Stimulated activated CD8-positive, alpha-beta memory T cell treated with anti-CD3 and anti-CD28 coated beads, Interleukin-7, amount 100 ng/mL, for 1 hour (primary cell): ENCODE measurements at places on chromosomes 3 and 15.

DNA sequence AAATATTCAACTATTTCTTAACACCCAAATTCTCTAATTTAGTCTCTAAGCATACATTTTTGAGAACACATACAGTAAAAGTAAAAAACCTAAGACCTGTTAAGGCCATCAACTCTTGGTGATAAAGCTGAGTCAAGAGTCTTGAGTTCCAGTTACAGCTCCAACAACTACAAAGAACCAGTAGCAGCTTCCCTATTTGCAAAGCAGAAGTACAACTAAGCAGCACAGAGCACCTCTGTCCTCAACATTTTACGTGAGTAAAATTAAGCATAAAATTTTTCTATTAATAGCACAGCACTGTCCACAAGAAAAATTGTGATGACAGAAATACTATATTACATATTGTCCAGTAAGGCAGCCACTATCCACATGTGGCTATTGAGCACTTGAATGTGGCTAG is 4.4 kb downstream of the PCOLCE2 start:
- no peak for DNase-seq

DNA sequence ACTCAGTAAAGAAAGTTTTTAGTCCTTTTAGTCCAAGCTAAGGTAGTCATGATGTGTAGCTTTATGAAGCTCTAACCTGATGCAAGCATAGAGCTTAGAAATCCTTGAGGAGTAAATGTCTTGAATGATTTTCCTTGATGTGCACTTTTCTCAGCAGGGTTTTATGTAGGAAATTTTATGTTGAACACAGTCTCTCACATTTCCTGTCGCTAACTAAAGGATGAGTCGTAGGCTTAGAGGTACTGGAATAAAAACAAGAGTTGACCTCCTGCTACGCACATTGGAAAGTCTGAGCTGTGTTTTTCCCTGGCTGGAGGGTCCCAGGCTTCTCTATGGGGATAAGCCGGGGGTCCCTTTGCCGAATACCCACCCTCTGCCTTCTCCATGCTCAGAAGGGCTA is 34.7 kb upstream of the ZPLD1 start:
- no peak for DNase-seq

DNA sequence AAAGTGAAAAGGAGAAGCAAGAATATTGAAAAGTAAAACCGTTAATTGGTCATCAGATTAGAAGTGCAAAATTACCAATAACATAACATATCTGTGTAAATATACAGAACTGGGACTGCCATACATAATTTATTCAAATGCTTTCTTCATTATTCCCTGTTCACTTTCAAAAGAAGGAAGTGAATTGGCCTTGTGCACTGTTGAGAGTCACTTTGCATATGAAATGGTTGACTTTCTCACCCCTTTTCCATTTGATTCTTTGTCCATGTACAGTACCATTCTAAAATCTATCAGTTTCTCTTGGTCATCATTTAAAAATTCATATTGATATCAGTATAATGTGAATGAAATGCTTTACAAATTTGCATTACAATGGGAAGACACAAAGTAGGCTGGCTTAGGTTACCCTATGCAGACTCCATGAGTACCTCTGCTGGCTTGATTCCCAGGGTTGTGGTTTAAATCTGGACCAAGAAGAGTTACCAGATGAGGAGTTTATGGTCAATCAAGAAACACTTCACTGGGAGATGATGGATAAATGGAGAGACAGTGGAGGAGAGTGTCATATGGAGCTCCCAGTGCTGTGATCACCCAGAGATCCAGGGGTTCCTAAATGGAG is 210.9 kb upstream of the TOPAZ1 start:
- DNase-seq: no peak

GRCh38 chr3:170419557-170420087 is 954 bp downstream of the CLDN11 start:
- no peak for DNase-seq

GRCh38 chr3:49007771-49008528 is 759 bp downstream of the WDR6 start:
- peak; percentile 69 for DNase-seq

GRCh38 chr3:139309061-139309591 is 34.7 kb upstream of the MRPS22 start:
- no peak for DNase-seq

- DNase-seq: no peak
These were observed 1305.8 kb downstream of the ROBO1 start for GRCh38 chr3:78462021-78462420.

GRCh38 chr3:98778383-98778782 is 15.2 kb downstream of the ST3GAL6 start:
- no peak for DNase-seq

- no peak for DNase-seq
These were observed 47.3 kb downstream of the P3H2 start for GRCh38 chr3:190073264-190074008.

- DNase-seq: no peak
These were observed 7.5 kb downstream of the PCSK6 start for GRCh38 chr15:101481917-101482525.

DNA sequence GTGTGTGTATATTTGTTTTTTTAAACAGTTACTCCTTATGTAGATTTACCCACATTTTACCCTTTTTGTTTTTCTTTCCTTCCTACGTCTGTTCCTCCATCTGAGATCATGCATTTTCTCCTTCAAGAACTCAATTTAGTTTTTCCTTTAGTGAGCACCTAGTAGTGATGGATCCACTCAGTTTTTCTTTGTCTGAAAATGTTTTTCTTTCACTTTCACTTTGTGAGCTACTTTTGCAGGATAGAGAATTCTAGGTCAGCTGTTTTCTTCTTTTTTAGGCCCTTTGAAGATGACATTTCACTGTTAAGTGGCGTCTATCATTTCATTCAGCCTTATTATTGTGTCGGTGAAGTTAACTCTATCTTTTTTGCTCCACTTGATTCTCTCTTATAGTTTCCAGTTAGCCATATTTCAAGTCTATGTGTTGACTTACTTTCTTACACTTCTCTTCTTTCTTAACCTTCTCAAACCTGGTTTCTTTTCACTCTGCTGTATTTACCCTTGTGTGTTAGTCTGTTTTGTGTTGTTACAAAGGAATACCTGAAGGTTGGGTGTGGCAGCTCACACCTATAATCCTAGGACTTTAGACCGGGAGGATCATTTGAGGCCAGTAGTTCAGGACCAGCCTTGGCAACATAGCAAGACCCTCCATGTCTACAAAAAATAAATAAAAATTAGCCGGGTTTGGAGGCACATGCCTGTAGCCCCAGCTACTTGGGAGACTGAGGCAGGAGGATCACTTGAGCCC is 55.8 kb downstream of the PRKCI start:
- DNase-seq: no peak

- no peak for DNase-seq
These were observed 113.5 kb upstream of the CHL1 start for GRCh38 chr3:83096-83495.

- DNase-seq: no peak
These were observed 393.1 kb upstream of the ARRDC4 start for GRCh38 chr15:97567411-97567810.

- no peak for DNase-seq
These were observed 51.4 kb downstream of the FLNB start for GRCh38 chr3:58059349-58060321.

DNA sequence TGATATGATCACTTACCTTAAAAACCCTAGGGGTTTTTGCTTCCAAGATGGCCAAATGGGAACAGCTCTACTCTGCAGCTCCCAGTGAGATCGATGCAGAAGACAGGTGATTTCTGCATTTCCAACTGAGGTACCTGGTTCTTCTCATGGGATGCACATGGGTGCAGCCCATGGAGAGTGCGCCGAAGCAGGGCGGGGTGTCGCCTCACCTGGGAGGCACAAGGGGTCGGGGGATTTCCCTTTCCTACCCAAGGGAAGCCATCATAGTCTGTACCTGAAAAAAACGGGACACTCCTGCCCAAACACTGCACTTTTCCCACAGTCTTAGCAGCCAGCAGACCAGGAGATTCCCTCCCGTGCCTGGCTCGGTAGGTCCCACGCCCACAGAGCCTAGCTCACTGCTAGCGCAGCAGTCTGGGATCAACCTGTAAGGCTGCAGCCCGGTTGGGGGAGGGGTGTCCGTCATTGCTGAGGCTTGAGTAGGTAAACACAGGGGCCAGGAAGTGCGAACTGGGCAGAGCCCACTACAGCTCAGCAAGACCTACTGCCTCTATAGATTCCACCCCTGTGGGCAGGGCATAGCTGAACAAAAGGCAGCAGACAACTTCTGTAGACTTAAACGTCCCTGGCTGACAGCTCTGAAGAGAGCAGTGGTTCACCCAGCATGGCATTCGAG is 78.6 kb downstream of the CTNNB1 start:
- no peak for DNase-seq

GRCh38 chr3:61358364-61358763 is 107.1 kb upstream of the FHIT start:
- DNase-seq: no peak

- DNase-seq: peak; percentile 45
These were observed 40.5 kb downstream of the SH3BP5 start for GRCh38 chr3:15291589-15292541.

GRCh38 chr3:15601046-15601398 is 347 bp downstream of the HACL1 start:
- DNase-seq: no peak

GRCh38 chr15:101322854-101323477 is 27.9 kb upstream of the SNRPA1 start:
- DNase-seq: no peak

DNA sequence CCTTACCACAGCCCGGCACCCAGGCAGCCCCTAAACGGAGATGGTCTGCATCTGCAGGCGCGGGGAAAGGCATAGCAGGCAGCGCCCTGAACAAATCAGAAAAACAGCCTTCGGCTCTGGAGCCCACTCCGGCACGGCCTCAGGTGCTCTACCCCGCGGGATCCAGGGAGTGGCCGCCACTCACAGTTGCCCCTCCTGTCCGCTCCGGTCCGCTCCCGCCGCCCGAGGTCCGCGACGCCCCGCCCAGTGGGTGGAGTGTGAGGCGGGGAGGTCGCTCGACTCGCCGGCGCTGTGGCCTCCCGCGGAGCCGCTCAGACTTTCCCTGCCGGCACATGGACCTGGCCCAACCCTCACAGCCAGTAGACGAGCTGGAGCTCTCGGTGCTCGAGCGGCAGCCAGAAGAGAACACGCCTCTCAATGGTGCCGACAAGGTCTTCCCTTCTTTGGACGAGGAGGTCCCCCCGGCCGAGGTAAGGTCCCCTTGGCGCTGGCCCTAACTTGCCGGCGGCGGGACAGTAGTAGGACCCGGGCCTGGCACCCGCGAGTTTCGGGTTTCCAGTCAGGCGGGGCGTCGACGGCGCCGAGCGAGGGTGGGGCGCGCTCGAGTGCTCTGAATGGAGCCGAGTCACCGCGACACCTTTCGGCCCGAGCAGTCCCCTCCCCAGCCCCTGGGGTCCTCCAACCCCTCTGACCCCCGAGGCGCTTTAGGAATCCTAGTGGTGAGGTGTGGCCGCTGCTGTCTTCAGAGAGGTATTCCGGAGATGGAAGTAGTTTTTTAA is at the start of gene C3orf52:
Gene C3orf52 (plus strand): TSS at position 314 of the 779 bp plus-strand sequence. CDS start 19 bp downstream, at position 333.
- peak; percentile 25 for DNase-seq

GRCh38 chr3:54712539-54712938 is 215.3 kb downstream of the LRTM1 start:
- no peak for DNase-seq

DNA sequence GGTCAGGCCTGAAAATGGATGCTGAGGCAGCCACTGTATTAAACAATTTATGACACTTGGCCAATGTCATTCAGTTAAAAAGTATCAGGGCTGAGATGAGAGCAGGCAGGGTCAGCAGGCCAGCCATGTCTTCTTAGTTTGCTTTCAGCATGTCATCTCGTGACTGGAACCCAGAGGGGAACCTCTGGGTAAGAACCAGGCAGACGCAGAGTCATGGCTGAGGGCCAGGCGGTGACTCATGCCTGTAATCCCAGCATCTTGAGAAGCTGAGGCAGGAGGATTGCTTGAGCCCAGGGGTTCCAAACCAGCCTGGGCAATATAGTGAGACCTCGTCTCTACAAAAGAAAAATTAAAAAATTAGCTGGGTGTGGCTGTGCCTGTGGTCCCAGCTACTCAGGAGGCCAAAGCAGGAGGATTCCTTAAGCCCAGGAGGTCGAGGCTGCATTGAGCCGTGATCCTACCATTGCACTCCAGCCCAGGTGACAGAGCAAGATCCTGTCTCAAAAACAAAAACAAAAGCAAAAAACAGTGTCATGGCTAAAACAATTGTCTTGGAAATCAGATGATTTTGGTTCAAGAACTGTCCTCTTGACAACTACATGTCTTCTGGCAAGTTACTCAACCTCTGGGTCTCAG is 11.7 kb downstream of the BCL2L10 start:
- DNase-seq: no peak

GRCh38 chr3:57288403-57288802 is 4.1 kb downstream of the ASB14 start:
- DNase-seq: no peak

GRCh38 chr15:100516643-100517512 is 11.9 kb downstream of the CERS3 start:
- no peak for DNase-seq

DNA sequence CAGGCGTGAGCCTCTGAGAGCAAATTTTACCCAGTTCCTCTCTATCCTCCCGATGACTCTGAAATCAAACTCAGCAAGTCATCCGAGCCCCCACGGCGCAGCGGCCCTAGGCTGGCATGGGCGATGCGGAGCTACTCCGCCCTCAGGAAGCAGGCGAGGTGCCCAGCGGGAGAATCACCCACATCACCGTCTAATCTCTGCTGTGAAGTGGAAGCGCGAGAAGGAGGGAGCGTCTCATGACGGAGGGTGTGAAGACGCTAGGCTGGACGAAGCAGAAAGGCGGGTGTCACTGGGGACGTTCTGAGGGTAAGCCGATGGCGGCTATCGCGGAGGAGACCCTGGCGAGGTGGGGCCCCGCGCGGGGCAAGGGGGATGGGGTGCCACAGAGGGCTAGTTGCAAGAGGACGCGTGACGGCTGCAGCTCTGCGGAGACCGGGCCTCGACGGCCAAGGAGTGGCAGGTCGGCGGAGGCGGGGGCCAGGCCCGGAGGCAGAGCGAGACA is 9.1 kb upstream of the GNAI2 start:
- DNase-seq: no peak

GRCh38 chr3:73213896-73214295 is 152.4 kb downstream of the EBLN2 start:
- DNase-seq: no peak

DNA sequence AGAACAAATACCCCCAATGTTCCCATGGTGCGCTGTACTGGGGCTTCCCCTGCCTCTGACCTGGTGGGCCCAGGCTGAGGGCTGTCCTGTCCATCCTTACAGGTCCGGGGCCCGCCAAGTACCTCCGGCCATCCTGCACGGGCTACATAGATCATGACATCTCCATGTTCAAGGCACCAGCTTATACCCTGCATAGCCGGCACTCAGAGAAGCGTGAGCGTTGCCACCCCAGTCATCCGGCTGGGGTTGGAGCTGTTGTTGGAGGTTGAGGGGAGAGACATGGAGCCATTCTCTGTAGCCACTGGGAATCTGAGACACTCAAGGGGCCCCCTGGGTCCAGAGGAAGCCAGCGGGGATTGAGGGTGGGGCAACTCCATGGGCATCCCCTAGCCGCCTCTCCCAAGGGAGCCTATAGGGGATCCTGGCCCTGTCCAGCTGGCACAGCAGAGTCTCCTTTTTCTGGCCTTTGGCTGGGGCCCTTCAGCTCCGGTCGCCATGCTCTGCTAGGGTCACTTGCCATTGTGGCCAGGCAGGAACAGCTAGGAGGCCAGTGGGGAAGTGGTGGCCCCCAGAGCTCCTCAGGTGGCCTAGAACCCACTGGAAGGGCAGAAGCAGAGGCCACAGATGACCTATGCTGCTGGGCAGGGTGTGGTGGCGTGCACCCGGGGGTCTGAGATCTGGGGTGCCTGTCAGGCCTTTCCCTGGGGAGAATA is 12.5 kb upstream of the CSPG4 start:
- no peak for DNase-seq

GRCh38 chr15:34364041-34364440 is 3.0 kb downstream of the LPCAT4 start:
- DNase-seq: no peak
